G401 (cell line): ENCODE measurements at places on chromosomes 3 and 15.
A peak's percentile ranks its signal among the peaks of the same experiment; 100 is the strongest.

DNA sequence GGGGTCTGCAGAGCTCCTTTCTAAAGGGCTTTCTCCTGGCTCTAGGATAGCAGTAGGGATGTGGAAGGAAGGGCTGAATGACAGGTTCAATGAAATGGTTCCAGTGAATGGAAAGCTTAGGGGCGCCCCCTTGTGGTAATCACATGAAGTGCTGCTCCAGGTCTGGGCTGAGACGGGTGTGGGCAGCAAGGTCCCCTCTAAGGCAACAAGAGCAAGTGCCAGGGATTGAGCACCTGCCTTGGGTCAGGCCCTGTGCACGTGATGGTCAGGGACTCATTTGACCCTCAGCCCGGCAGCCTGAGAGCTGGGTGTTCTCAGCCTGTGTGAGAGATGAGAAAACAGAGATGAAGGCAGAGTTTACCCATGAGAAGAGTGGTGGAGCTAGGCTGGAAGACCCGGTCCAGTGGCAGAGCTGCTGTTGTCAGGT, 12.1 kb upstream of the CX3CR1 start:
- peak; percentile 69 for DNase-seq

- no peak for DNase-seq
These were observed 89.7 kb upstream of the GK5 start for GRCh38 chr3:142315083-142315482.

DNA sequence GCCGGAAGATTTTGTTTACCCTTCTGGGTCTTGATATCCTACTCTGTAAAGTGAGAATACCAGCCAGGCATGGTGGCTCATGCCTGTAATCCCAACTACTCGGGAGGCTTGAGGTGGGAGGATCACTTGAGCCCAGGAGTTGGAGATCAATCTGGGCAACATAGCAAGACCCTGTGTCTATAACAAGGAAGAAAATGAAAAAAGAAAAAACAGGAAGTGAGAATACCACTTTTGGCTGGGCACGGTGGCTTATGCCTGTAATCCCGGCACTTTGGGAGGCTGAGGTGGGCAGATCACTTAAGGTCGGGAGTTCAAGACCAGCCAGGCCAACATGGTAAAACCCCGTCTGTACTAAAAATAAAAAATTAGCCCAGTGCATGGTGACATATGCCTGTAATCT, 36.9 kb downstream of the SFMBT1 start:
- DNase-seq = no peak

DNA sequence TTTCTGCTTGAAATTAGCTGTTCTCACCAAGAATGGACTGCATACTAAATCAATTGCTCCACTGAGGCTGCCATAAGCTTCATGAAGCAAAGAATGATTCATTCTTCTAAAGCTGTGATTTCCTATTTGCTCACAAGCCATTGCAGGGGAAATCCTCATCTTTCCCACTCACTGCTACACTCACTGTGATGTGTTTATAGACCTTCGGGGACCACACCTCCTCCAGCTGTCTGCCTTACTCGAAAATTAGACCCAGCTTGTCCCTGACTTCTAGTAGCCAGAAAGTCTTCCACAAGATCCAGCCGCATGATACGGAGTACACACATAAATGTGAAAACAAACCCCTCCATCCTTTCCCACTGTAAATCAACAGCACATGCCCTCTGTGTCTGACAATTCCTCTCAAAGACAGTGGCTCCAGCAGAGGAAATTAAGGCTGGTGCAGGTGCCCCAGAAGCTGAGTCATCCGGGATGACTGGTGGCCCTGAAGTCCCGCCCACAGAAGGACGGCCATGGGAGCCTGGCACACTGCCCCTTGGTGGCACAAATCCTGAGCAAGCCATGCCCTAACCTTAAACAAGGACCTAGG, 172.0 kb downstream of the STT3B start:
- no peak for DNase-seq

GRCh38 chr3:74331711-74332110, 282.7 kb downstream of the CNTN3 start:
- no peak for DNase-seq

DNA sequence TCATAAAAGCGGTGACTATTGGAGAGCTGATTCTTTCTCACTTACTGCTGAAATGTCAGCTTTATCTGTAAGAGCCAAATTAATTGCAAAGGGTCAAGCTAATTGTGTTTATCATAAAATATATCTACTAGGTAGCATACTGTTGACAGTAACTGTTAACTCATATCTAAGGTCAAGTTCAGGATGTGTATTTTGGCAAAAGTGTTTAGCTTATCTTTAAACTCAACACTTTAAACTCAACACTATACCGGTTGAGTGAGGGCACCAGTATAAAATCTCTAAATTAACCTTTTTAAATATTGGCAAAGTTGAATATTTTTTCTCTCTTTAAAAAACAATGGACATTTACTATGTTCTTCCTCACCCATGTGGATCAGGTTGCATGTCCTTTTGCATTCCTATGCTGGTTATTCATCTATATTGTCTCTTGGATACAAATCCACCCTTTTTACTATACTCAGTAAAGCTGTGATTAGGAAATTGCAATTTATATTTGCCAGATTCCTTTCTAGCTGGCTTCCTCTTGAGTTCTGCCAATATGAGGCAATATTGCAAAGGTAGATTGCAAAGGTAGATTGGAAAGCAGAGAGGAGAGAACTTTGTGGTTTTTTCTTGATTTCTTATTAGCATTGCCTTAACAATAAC, 344.6 kb upstream of the DCBLD2 start:
- DNase-seq = no peak

GRCh38 chr15:72599855-72600464, 54.5 kb upstream of the GOLGA6B start:
- DNase-seq = peak; percentile 58

GRCh38 chr3:190596349-190597285, 82.7 kb downstream of the IL1RAP start:
- no peak for DNase-seq

DNA sequence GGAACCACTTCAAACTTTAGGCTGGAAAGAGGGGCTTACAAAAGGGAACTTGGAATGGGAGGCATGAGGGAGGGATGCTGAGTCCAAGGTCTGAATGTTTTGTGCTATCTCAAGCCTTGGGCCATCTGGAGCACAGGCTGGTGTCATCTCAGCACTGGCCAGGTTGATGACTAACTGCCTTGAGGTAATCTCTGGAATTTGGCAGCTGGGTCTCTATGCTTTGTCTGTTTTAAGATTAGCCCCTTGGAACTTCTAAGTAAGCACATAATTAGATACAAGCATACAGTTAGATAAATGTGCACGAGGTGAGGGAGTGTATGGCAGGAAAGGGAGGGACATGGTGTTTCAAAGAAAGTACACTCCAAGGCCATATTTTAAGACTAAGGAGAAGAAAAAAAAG, 252.4 kb upstream of the CCDC54 start:
- peak; percentile 27 for DNase-seq
